ENCODE measurements at places on chromosomes 5 and 9. TPM values are rescaled to one million over a fixed set of nuclear protein-coding genes. Genes with fewer than 3 reads are reported as not detected.

Gene ARHGEF39
- 2.3 TPM for total RNA-seq

Gene RNF183
- total RNA-seq = 0.29 TPM

Gene C5orf24
- 45.7 TPM for total RNA-seq

Gene ZNF483
- 50.9 TPM for total RNA-seq

Gene STPG3
- total RNA-seq = not detected

Gene NEUROG1
- not detected for total RNA-seq

Gene SLC6A19
- 0.04 TPM for total RNA-seq

Gene C5orf34
- total RNA-seq = 8.9 TPM

Gene IL4
- not detected for total RNA-seq

Gene SETX
- 30.3 TPM for total RNA-seq

Gene FGF18
- total RNA-seq = 0.62 TPM

Gene C5orf52
- not detected for total RNA-seq

Gene HTR4
- 0.32 TPM for total RNA-seq

Gene TLE1
- total RNA-seq = 49.1 TPM
